ENCODE measurements at places on chromosomes 7 and 10. TPM values are rescaled to one million over a fixed set of nuclear protein-coding genes. Genes with fewer than 3 reads are reported as not detected.

The SLC13A4 gene
- 0.08 TPM for total RNA-seq

The GPR141 gene
- total RNA-seq = 0.70 TPM

The ADD3 gene
- 453 TPM for total RNA-seq

The OR6B1 gene
- not detected for total RNA-seq

The RET gene
- not detected for total RNA-seq

Data from smooth muscle cell of the coronary artery (primary cell).